ENCODE measurements at places on chromosomes 13 and 19.

- no peak for DNase-seq
Observed at GRCh38 chr19:55540619-55541018, 3.7 kb upstream of the SBK2 start.

DNA sequence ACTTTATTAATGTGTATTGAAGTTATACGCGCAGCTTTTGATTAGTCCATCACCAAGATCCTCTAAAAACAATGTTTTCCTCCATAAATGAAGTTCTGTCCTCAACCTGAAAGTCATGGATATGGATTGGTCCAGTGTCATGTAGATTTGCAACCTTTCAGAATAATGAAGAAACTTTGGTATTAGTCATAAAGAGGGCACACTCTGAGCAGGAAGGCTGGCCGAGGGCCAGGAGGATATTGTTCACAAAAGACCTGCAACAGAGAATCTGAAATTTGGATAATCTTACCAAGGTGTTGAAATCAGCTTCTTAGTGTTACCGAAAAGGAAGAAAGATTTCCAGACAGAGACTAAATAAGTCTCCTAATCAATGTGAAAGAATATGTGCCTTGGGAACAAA, 20.7 kb downstream of the CLDN10 start:
- no peak for DNase-seq

GRCh38 chr13:40762849-40763248, 8.1 kb downstream of the MRPS31 start:
- DNase-seq = peak; percentile 48

- peak; percentile 85 for DNase-seq
Observed at GRCh38 chr19:33797802-33798671, 1.4 kb downstream of the KCTD15 start.

- DNase-seq = no peak
Observed at GRCh38 chr13:78762825-78763224, 103.9 kb upstream of the OBI1 start.

GRCh38 chr13:100447831-100448230, 140.8 kb downstream of the GGACT start:
- DNase-seq = peak; percentile 21

GRCh38 chr13:38415233-38415632, 65.6 kb downstream of the UFM1 start:
- no peak for DNase-seq

DNA sequence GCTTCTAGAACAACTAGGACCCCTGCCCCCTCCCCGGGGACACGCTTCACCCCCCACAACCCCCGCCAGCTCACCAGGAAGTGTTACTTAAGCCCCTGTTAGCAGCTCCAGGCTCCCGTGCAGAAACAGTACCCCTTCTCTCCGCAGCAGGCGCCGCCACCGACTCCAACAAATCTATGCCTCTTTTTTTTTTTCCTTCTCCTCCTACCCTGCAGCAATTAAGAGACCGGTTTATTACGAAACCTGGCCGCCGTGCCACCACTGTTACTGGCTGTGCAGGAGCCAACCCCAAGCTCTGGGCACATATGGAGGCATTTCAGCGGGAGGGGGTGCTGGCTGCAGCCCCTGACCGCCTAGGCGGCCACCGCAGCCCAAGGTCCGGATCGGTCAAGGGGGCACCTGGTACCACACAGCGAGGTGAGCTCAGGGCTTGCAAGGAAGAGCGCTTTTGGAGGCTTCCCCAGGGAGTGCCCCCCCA, 2.4 kb downstream of the GADD45B start:
- DNase-seq = peak; percentile 33

- DNase-seq = peak; percentile 91
Observed at GRCh38 chr19:9140159-9140874, at the start of gene ZNF317. TSS of gene ZNF317 (plus strand) at chr19:9140397. CDS start at chr19:9156017, 15,620 bp downstream.

- DNase-seq = no peak
Observed at GRCh38 chr13:28564030-28564429, 69.1 kb upstream of the FLT1 start.

GRCh38 chr13:107241381-107241780, 673.4 kb upstream of the ARGLU1 start:
- no peak for DNase-seq

DNA sequence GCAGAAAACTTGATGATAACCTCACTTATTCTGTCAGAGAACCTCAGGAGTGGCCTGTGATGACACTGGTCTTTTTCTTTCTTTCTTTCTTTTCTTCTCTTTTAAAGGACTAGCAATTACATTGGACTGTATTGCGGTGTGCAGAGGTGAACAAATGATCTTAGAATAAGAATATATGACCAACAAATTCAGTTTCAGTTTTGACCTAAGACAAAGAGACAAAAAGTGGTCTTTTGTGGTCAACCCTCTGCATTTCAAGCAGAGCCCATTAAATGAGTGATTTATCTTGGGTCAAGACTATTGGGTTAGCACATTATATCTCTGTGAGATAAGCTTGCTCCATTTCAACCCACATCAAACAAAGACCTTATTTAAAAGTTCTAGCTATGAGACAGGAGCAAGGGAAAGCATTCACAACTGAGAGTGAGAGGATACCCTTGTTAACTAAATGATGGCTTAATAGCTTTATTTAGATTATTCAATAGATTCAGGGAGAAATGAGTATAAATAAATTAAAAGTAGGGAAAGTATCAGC, 644.4 kb downstream of the PCDH9 start:
- DNase-seq = no peak

- DNase-seq = no peak
Observed at GRCh38 chr13:77599351-77599750, 63.8 kb downstream of the SCEL start.

- no peak for DNase-seq
Observed at GRCh38 chr19:4113398-4114088, 10.4 kb downstream of the MAP2K2 start.

DNA sequence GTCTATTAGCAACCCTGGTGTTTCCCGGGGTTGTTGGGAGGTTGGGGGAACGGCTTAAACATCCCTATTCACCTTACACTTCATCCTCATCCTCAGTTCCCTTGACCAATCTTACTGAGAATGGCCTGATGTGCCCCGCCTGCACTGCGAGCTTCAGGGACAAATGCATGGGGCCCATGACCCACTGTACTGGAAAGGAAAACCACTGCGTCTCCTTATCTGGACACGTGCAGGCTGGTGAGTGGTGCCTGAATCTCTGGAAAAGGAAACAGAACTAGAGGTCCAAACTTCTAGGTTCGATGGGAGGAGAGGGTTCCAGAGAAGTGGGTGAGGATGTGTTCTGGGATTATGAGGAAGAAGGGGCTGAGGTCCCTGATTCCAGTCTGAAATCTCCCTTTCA, 5.9 kb downstream of the PINLYP start:
- DNase-seq = no peak

- peak; percentile 65 for DNase-seq
Observed at GRCh38 chr13:34416971-34417380, 525.1 kb upstream of the NBEA start.

GRCh38 chr19:18450931-18451836, 13.3 kb upstream of the ISYNA1 start:
- DNase-seq = peak; percentile 91

DNA sequence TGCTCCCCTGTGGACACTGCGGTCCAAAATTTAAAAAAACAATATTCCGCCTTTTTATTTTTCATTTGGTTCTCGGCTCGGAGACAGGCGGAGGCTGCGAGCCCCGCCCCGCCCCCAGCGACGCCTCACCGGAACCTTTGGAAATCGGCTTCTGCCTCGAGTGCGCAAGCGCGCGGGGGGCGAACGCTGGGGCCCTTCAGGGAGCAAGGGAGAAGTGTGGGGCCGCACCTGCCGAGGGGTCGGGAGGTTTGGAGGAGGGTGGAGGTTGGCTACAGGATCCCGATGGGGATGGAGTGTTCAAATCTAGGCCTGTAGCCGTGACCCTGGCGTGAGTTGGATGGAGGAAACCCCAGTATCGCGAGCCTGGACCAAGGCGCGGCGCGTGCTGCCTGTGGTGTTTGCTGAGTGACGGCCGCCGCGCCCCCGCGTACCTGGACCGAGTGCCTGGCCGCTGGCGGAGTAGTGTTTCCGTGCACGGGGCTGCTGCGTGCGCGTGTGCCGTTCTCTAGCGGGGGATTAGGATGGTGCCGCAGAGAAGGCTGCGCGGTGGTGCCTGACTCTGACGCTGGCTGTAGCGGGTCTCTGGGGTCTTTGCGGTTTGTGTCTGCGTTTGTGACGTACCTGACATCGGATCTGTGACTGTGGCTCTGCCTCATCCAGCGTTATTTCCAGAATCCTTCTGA, 565 bp upstream of the ZFP30 start:
- DNase-seq = peak; percentile 92

DNA sequence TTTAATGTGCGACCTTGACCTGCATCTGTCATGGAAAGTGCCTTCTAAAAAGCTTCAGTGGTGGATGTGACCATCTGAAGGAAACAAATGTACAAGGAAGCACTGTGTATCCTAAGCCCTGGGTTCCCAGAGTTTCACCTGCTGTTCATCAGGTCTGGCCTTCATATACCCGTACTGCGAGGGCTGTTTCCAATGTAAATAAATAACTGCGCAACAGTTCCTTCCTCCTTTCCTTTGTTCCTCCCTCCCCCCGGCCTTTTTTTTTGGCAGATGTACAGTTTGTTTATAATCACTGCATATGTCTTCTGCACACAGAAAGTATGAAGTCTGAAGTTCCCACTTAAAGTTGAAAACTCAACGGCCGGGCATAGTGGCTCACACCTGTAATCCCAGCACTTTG, 5.2 kb downstream of the FAAP24 start:
- DNase-seq = no peak

DNA sequence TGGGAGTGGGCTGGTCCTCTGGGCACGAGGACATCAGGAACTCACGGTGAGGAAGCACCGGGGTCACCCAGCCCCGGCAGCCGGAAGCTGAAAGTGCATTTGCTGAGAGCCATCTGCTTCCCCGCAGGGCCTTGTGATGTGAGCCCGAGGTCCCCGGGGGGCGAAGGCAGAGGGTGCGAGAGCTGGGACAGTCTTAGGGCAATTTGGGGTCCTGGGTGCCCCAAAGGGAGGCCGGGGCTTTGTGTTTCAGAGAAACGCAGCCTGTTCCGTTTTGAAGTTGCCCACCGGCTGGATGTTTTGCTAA, 4.8 kb downstream of the F2RL3 start:
- no peak for DNase-seq

DNA sequence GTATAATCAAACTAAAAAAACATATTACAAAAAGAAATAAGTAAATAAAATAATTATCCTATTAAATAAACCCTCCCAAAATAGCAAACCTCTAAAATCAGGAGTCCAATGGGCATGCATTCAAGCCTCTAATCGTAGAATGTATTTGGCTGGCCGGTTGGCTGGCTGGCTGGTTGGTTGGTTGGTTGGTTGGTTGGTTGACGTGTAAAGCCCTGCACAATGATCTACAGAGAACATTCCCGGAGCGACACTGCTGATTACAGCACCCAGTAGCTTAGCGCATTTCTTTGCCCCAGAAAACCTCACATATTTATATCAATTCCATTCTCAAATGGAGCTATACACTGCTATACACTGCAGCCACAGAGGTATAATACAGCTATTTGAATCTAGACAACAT, 65.6 kb downstream of the SACS start:
- DNase-seq = no peak

GRCh38 chr13:27868641-27869435, 51.0 kb upstream of the PDX1 start:
- DNase-seq = peak; percentile 31

DNA sequence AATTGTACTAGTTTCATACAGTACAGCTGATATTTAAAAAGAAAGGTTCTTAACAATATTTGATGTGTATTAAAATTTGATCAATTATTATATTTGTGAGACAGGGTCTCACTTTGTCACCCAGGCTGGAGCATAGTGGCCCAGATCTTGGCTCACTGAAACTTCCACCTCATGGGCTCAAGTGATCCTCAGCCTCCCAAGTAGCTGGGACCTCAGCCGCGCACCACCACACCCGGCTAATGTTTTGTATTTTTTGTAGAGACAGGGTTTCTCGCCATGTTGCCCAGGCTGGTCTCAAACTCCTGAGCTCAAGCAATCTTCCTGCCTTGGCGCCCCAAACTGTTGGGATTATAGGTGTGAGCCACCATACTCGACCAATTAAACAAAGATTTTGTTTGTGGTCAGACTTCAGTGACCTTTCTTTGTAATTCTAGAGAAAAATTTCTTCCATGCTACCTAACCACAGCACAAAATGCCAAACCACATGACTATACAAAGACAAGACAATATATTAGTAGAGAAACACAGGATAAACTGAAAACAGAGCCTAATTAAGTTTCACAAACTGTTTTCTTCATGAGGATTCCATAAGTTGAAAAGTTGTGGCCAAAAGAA, 59.6 kb downstream of the RBM26 start:
- no peak for DNase-seq

GRCh38 chr19:49862391-49863253, 4.8 kb downstream of the PNKP start:
- no peak for DNase-seq

- no peak for DNase-seq
Observed at GRCh38 chr19:27759896-27760295, 1453.1 kb downstream of the UQCRFS1 start.

DNA sequence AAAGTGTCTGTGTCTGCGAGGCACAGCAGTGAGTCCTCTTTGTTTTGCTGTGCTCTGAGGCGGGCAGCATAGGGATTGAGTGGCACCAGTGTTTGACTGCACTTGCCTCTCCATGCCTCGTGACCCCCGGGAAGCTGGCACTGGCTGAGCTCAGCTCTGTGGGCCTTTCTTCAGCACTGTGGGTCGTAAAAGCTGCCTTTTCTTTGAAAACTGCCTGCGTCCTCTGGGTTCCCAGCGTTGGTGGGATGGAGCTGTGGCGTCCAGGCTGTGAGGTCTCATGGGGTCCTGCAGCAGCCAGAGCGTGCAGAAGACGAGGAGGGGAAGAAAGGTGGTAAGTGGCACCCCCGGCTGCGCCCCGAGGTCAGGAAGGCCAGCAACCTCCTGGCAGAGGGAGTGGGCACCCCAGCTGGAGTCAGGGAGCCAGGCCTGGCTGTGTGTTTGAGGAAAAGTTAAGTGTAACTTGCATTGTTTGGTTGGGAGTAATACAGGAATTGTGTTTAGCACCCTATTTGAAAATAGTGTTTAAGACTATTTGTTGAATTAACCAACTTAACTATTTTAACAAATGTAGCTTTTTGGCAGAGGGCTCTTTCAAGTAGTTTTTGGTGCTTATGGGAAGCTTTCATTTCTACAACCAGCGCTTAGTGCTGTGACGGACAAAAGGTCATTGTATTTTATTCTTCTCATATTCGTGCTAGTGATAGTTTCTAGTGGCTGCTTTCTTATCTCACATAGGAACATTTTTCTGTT, 79.3 kb upstream of the TEX29 start:
- no peak for DNase-seq

DNA sequence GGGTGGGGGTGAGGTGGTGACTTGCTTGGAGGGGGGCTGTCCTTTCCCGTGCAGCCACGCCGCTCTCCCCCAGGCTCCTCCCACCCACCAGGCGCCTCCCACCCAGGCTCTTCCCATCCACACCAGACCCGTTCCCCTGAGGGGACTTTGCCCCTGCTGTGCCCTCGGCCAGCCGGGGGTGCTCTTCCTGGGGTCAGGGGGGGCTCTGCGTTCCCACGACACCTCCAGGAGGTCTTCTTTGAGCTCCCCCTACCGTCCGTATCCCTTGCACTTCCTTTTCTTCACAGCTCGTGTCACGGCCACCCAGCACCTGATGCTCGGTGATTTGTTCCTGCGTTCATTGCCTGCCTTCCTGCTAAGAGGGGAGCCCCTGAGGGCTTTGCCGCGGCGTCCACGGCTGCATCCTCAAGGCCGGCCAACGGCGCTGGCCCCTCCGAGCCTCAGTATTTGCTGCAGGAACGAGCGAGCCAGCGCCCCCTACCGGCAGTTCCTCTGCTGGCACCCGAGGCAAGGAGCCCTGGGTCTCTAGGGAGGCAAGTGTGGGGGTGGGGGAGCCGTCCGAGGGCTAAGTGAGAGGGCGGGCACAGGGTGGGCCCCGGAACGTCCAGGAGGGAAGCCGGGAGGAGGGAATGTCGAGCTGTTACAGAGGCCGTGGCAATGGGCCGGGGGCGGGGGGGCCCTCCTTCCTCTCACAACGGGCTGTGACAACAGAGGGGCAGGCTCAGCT, 11.8 kb downstream of the LRRC4B start:
- peak; percentile 92 for DNase-seq
